CD4-positive, alpha-beta T cell treated with Interleukin-21 for 1 hour (primary cell): ENCODE measurements at places on chromosomes 7 and 10.

GRCh38 chr10:45155784-45156183 is 155.1 kb downstream of the ZNF22 start:
- DNase-seq = no peak

- DNase-seq = no peak
Measured at GRCh38 chr7:130419658-130420057, 21.2 kb downstream of the CEP41 start.

DNA sequence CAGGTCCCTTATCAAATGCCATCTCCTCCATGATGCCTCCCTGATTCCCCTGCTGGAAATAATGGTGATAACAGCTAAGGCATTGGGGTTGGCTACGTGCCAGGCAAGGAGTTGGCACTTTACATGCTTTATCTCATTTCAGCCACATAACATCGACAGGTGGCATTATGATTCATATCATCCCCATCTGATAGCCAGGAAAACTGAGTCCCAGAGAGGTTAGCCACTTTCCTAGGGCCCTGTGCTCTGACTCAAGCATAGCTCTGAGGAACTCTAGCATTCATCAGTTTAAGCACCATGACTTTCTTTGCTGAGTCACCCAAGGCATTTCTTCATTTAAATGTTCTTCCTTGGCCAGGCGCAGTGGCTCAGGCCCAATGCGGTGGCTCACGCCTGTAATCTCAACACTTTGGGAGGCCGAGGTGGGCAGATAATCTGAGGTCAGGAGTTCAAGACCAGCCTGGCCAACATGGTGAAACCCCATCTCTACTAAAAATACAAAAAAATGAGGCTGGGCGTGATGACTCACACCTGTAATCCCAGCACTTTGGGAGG is 6.6 kb downstream of the LEP start:
- no peak for DNase-seq

GRCh38 chr7:128035712-128036111 is 4.5 kb upstream of the LRRC4 start:
- no peak for DNase-seq

DNA sequence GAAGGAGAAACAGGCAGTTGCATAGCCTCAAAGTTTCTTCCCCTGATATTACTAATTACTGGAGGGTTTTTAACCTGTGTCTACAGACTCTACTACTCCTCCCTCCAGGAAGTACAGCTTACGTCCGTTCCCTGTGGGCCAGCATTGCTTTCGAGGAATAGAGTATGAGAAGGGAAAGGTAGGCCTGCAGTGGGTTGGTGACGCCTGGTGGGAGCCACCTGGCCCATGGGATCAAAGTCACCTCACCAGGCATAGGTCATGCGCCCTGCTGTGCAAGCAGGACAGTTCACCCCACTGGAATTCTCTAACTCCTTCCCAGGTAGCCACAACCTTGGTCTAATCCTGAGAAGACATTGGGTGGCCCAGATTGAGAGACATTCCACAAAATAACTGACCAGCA is 29.8 kb downstream of the LMTK2 start:
- DNase-seq = no peak

DNA sequence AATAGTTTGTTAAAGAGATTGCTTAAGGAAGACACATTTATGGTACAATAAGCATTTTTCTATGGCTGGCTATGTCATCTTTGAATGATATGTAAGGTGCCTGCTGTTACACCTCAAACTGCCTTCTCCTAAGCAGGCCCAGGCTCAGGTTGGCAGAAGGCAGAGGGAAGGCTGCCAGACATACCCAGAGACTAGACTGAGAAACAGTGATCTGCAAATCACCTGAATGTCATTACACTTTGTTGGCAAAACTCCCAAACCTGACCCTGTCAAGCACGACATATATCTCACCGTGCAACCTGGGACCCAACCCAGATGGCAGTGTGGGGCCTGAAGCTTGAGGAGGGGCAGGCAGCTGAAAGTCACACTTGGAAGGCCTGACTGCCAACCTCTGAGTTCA is 136.6 kb upstream of the TARP start:
- no peak for DNase-seq

- no peak for DNase-seq
Measured at GRCh38 chr10:128526791-128527375, 400.7 kb upstream of the MKI67 start.
